ENCODE measurements at places on chromosomes 2 and 18.
A peak's percentile ranks its signal among the peaks of the same experiment; 100 is the strongest.

DNA sequence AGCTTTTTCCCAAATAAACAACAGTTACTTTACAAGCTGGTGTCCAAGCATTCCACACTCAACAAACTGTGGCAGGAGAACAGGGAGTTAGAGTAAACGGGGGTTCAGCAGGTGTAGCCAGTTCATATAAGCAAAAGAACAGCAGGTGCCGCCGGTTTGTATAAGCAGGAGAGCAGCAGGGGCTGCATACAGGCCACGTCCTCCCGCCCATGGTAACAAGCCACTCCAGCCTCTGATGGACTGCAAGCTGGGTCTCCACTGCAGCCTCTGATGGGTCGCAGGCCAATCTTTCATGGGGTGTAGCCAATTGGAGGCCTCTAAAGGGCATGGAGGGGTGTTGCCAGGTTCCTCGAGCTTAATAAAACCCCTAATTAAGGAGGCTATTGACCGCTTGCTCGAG lies 189.3 kb downstream of the ANKRD30B start:
- no peak for DNase-seq

DNA sequence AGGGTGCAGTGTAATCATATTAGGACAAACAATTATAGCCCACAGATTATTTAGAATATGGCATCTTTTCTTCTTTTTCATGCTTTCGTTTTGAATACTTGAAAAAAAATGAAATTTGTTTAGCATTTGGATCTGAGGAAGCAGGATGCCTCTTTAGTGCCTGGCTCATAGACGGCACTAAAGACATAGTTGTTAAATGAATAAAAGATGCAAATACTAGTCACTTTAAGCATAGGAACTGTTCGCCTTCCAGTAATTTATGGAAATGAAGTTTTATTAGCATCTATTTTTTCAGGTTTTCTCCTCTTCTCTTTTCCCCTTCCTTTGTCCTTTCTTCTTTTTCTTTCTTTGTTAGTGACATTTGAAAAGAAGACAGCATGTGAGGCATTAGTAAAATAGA lies 80.4 kb downstream of the CHST9 start:
- no peak for DNase-seq

DNA sequence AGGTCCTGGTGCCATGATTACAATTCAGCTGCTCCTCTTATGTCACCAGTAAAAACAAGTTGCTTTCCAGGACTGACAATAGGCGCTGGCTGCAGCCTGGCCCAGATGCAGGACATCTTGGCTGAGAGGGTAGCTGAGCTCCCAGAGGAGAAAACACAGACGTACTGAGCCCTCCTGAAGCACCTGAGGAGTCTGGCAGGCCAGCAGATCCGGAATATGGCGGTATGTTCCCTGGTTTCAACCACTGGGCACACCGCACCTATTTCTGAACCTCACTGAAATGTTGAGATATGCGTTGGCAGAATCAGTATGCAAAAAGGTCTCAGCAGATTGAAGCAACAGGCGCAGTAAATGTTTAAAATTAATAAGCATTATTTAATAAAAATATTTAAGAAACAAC lies 73.1 kb upstream of the BZW1 start:
- DNase-seq: no peak

- no peak for DNase-seq
Measured at GRCh38 chr18:8471372-8471771, 137.9 kb upstream of the RAB12 start.

DNA sequence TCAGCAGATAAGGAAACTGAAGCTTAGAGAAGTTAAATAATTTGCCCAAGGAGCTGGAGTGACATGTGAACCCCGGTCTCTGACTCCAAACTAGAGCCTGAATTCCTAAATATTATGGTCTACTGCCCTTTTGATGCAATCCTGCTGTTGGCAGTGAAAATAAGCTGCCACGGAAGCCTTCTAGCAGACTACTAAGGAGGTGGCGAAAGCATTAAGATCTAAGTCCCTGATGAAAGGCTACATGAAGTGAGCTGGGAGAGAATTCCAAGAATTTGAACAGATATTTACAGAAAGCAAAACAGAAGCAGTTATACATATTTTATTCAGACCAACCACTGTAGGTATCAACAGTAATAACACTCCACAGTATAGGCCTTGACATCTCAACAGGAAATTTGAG lies 28.1 kb downstream of the TRMT61B start:
- no peak for DNase-seq

GRCh38 chr18:8801263-8801901 lies 96.0 kb downstream of the MTCL1 start:
- DNase-seq: no peak

GRCh38 chr2:38070438-38070837 lies 5.5 kb downstream of the CYP1B1 start:
- no peak for DNase-seq

DNA sequence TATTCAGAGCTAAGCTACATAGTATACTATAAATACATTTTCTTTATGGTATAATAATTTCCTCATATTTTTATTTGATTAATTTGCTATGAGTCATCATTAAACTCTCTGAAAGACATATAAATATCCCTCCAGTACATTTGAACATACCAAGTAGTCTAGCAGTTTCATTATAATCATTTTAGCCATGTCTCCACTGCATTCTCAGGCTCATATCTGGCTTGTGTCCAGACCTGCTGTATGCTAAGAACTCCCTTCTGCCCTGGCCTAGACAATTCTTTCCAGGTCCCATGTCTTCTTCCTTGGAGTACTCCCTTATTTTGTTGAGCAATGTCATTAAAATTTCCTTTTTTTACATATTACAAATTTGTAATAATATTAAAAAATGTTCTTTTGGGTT lies 16.6 kb upstream of the DYNC1I2 start:
- DNase-seq: no peak

- no peak for DNase-seq
Measured at GRCh38 chr2:209091056-209091455, 332.8 kb upstream of the MAP2 start.

GRCh38 chr2:162261032-162261945 lies 18.0 kb upstream of the FAP start:
- DNase-seq: peak; percentile 0

DNA sequence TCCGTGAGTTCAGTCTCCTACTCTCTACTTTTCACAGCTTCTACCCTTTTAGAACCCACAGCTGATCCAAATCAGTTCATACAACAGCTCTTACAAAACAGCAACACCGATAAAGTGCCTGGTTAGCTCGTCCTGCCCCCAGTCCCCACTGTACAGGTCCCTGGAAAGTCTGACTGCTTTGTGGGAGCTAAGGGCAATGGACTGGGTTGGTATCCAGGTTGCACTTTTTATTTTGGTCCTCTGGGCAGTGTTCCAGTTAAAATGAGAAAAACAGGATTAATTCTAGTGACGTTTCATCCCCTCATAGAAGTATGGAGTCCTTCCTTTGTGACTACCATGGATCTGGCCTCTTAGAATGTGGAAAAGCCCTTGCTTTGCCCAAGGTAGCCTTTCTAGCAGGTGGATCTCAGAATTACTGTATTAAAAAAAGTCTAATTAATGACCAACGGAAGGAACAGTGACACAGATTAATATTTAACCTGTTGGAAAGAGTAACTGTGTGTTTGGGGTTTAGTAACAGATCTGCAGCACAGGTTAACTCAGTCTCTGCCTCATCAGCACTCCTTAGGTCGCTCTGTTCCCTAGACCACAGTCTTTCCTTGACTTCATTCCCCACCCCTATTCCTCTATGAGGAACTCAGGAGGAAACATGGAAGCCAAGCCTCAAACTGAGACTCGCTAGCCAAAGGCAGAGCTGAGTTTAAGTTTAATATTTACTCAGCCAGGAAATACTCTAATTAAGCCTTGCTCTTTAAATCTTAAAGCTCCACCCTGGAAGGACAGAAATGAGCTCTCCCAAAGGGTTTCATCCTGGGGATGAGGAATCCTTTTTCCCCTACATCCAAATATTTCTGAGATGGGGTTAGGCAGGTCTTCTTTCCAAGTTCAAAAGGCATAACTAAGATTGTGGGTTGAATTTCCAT lies 52.8 kb upstream of the ITGA6 start:
- DNase-seq: no peak

GRCh38 chr2:190655113-190655512 lies 6.2 kb downstream of the NAB1 start:
- no peak for DNase-seq

GRCh38 chr2:20578895-20579825 lies 71.7 kb downstream of the HS1BP3 start:
- DNase-seq: no peak

- DNase-seq: no peak
Measured at GRCh38 chr2:3704692-3705091, 1.3 kb downstream of the DCDC2C start.

DNA sequence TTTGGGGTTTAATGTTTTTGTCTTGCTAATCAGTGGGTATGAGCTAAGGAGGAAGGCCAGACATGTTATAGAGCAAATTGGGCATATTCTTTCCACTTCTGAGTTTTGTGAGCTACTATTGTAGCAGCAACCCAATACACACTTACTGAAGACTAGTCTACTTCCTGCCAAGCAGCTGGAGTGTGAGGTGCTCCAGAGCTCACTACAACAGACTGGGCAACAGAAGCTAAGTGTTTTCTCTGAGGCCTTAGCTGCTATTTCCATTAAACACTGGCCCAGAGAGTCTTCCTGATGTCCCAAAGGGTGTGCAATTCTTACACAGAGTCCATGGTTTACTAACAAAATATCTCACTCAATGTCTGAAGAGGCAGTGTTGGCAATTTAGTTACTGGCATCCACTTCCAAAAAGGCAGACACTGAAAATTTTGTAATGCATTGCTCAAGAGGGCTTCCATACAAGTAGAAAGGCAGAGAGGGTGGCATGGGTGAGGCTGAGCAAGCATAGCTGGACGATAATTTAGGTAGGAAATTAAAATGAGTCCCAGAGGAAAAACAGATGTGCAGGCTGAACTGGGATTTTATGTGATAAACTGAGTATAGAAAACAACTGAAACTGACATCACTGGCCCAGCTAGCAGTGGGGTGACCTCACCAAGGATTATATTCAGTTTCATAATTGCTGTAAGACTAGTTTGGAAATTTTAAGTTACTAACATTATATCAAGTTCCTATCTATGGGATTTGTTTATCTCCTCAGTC lies 68.6 kb downstream of the ZC3H6 start:
- no peak for DNase-seq

GRCh38 chr18:75128051-75128605 lies 80.8 kb downstream of the PTGR3 start:
- DNase-seq: no peak

DNA sequence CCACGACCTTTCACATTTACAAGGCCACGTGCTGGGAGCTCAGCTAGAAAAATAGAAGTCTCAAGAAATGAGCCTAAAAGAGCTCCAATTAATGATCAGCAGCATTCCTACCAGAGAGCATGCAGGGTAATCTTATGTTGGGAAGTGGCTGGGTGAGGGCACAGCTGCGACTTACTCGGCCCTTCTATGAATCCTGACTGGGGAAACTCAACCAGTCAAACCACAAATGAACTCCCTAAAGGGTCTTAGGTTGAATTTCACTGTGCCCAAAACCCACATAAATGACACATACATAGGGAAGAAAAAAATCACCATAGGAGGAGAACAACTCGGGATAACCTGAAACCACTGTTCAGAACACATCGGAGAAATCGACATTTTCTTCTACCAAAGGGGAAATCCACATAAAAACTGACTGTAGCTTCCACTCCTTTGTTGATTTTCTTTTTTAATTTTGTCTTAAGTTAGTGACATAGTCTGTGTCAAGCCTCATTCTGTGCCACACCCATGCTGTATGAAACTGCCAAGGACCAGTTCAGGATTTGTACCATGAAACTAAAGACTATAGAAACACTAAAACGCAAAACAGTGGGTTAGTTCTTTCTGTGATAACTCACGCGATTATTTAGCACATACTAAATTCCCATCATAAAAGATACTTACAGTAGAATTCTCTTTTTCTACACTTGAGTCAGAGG lies 54.7 kb downstream of the UXS1 start:
- no peak for DNase-seq

- no peak for DNase-seq
Measured at GRCh38 chr2:105143467-105144151, 97.9 kb upstream of the GPR45 start.

DNA sequence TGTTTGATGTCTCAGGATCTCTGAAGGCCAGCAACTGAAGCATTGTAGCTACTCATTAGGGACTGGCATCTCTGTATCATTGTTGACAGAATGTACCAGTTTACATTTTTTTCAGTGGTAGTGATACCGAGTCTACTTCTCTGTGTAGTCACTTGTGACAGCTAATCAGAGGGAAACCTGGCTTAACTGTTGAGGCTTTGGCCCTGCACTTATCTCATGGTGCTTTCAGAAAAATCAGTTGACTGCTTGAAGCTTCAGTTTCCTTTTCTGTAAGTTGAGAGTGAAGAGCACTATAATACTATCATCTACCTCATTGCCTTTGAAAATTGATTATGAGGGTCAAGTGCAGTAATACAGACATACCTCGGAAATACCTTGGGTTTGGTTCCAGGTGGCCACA lies 90.0 kb downstream of the COMMD1 start:
- no peak for DNase-seq

DNA sequence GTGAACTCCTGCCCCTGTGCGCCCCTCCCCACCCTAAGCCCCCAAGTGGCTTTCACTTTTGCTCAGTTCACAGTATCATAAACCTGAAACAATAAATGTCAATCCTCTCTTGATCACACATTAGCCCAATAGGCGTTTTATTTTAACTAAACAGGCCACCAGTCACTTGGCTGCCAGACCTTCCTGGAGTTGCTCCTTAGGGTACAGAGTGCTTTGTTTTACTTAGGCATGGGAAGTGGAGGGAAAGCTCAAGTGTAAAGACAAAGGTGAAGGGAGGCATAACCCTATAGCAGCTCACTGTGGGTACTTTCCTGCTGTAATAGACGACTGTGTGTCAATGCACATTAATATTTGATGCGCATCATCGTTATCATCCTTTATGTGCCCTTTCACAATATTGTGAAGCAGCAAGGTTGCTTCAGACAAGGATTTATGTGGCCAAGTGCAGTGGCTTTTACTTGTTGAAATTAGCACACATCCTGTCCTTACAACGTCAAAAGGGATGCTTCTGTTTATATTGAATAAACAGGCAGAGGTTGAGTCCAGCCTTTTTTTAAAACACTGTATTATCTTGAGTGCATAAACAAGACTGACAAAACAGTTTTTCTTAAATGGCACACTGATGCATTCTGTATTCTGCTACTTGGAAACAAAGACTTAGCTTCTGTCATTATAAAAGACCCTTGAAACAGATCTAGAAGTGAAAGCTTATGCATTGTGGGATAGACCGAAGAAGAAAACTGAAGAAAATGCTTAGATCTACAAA lies 168.5 kb downstream of the TMEFF2 start:
- DNase-seq: no peak

- DNase-seq: no peak
Measured at GRCh38 chr2:24559473-24560113, 68.5 kb downstream of the NCOA1 start.

GRCh38 chr2:190119257-190119656 lies 56.7 kb upstream of the MSTN start:
- DNase-seq: peak; percentile 14

Data from stimulated activated CD8-positive, alpha-beta memory T cell treated with anti-CD3 and anti-CD28 coated beads, Interleukin-12 subunit alpha, Interleukin-12 subunit beta, amount 100 ng/mL, for 4 hours (primary cell).